ENCODE measurements at places on chromosomes 7 and 10. TPM values are rescaled to one million over a fixed set of nuclear protein-coding genes. Genes with fewer than 3 reads are reported as not detected.

Gene ZNF783
- 20.4 TPM for total RNA-seq

Gene LIPK
- not detected for total RNA-seq

Gene FGL2
- 3.1 TPM for total RNA-seq

Gene ZNF736
- 24.1 TPM for total RNA-seq

Gene EPHB6
- total RNA-seq, result 8.1 TPM

Gene CYP26C1
- total RNA-seq, result not detected

Gene DBF4
- 63.9 TPM for total RNA-seq

Gene ACSL5
- 53.3 TPM for total RNA-seq

Gene PTPRE
- total RNA-seq, result 29.5 TPM

Gene MRPS16
- 141 TPM for total RNA-seq

Gene ACSM6
- not detected for total RNA-seq

Gene CCSER2
- total RNA-seq, result 74.5 TPM

Gene CCDC71L
- 28.1 TPM for total RNA-seq

Gene TEX47
- not detected for total RNA-seq

Gene IFIT2
- total RNA-seq, result 1.3 TPM

Gene RPP38
- 21.3 TPM for total RNA-seq

Gene MMD2
- total RNA-seq, result not detected

Gene SFMBT2
- 17.4 TPM for total RNA-seq

Gene GATA3
- total RNA-seq, result 48.9 TPM

Gene TMEM229A
- not detected for total RNA-seq

Gene CAMK2B
- 0.42 TPM for total RNA-seq

Gene TWIST1
- total RNA-seq, result 0.18 TPM

Gene IL6
- 1.7 TPM for total RNA-seq

Gene PTPN20
- total RNA-seq, result 1.3 TPM

Gene SPDYE2B
- total RNA-seq, result not detected

Gene ALOX5
- total RNA-seq, result 0.77 TPM

Gene IRF5
- 7.8 TPM for total RNA-seq

Gene KLHL7
- 20.9 TPM for total RNA-seq

Gene ZPBP
- not detected for total RNA-seq

Gene OPN1SW
- not detected for total RNA-seq

Gene ACHE
- total RNA-seq, result not detected

Gene OR6V1
- total RNA-seq, result not detected

Gene PRKAR2B
- total RNA-seq, result 1.2 TPM

Gene CCAR1
- 147 TPM for total RNA-seq

Measured in CD8-positive, alpha-beta memory T cell (primary cell).